Non-pigmented ciliary epithelial cell (primary cell): ENCODE measurements at places on chromosomes 1 and 21.

DNA sequence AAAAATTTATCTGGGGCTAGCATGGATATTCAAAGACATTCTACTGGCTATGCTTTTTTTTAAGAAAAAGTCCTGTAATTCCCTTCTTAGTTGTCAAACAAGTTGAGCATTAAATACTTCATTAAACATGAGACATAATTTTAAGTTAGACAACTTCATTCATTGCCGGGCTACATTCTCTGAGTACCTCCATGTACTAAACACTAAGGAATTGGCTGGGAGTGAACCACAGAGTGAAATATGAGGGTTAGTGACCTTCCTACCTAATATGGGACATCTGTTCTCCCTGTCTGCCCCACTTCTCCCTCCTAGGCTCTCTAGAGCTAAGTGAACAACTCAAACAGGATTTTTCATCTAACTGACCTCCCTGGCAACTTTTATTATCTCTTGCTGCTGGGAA lies 370.4 kb downstream of the VAV3 start:
- DNase-seq = no peak

DNA sequence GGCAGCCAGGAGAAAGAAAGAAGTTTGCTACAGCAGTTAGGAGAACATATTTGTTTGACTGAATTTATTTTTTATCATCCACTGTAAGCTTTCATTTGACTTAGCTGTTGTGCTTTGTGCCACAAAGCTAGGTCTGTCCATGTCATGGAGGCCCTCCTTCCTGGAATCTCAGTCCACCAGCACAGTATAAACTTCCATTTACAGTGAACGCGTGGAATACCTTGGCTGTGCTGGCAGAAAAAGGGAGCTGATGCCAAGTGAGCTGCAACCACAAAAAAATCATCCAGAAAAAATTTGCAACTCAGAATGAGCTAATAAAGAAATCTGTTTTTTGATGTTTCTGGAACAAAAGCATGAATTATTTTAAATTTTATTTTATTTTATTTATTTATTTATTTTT lies 72.6 kb downstream of the ATP6V1G3 start:
- no peak for DNase-seq

DNA sequence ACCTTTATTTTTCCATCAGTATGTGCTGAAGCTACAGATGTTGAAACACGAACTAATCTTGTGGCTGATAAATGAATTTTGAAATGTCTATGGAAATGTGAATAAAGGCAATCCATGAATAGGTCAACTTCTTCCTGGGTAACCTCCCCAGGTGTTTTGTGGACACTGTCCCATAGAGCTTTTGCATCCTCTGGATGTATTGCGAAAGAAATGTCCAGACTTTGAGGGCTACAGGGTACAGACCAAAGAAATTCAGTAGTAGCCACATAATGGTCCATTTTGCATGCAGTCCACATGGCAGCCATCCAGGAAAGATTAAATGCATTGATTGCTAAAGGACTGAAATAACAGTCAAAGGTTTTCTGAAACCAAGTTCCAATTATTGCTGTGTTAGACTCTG lies 21.5 kb upstream of the DARS2 start:
- DNase-seq = no peak

DNA sequence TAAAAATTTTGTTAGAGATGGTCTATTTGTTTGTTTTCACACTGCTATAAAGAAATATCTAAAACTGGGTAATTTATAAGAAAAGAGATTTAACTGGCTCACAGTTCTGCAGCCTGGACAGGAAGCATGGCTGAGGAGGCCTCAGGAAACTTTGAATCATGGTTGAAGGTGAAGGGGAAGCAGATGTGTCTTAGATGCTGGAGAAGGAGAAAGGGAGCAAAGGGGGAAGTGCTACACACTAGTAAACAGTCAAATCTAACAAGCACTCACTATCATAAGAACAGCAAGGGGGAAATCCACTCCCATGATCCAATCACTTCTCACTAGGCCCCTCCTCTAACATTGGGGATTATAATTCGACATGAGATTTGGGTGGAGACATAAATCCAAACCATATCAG lies 76.8 kb upstream of the COL24A1 start:
- no peak for DNase-seq

DNA sequence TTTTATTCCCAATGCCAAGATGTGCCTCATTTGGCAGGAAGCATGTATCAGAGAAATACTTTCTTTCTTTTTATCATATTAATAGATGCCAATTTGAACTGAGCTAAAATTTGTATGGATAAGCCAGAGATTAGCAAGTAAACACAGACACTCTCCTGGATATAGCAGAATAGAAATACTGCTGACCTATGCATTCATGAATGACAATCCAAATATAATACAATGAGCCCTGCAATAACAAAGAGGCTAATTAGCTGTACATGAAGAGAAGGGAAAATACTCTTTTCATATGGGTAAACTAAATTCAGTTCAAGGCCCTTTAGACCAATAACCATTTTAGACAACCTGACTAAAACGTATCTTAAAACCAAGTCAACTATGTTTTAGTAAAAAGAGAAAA lies 388.1 kb upstream of the NR5A2 start:
- no peak for DNase-seq

DNA sequence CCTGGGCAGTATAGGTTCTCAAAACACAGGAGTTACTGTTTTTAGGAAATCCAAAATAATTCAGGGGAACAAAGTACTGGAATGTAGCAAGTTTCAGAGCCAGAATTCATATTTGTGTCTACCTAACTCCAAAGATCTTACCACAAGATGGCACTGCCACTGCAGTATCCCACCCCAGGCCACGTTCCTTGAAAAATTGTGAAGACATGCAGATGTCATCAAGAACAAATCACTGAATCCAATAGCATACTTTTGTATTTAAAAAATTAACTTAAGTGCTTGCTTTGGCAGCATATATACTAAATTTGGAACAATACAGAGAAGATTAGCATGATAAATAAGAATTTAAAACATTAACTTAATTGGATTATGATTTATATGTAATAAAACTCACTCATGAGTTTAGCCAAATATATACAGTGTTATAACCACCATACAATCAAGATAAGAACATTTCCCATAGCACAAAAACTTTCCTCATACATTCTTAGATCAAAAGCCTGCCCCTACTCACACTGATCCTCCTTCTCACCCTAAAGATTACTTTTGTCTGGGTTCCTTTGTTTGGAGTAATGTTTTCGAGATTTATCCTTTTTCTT lies 209.9 kb downstream of the FAF1 start:
- DNase-seq = no peak

DNA sequence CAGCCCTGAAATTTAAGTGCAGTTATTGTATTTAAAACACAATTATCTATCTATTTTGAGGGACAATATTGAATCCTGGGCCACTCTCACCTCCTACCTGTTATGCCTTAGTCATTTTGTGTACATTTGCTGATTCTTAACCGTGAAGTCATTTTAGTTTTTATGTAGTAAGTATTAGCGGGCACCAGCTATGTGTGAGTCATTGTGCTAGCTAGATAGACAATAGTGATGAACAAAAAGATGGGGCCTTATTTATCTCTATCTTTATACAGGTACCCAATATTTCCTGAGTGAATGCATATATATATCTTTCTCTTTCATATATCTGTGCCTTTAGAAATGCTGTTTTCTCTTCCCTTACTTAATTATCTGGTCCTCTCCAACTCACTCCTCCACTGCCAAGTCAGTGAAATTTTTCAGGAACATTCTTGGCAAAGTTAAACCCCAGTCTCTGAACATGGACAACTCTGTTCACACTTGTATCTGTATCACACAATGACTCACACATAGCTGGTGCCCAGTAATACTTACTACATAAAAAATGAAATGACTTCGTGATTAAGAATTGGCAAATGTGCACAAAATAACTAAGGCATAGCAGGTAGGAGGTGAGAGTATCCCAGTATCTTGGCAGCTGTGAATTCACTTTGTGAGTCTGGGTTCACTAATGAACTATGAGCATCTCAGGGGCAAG lies 166.0 kb upstream of the C8B start:
- DNase-seq = no peak
